ENCODE measurements at places on chromosomes 4 and X. TPM values are rescaled to one million over a fixed set of nuclear protein-coding genes. Genes with fewer than 3 reads are reported as not detected.

The GABRE gene
- total RNA-seq, result 176 TPM

DNA sequence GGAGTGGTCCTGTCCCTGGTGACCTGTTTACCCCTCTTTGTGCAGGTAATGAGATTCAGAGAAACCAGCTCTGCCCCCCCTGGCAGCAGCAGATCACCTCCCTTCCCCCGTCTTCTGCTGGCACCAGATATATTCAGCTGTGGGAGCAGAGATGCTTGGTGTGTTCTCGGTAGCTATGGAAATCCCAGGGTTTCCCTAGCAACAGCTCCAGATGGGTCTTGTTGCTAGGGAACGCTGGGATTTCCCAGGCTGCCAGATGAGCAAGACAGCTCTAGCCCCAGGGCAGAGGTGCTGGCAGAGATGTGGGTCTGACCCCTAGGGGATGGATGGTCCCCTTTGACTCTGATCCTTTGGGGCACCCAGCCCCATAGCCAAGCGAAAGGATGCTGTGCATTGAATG is 20.2 kb downstream of the CETN2 start:
- no peaks in the 10 kb centered on the region for H3K36me3 ChIP-seq
- no peak overlapping the region for H3K27ac ChIP-seq
- DNase-seq, result no peak
- no peaks in the 10 kb centered on the region for H3K27me3 ChIP-seq
- H3K4me3 ChIP-seq, result no peak overlapping the region

- H3K4me1 ChIP-seq, result no peaks in the 10 kb centered on the region
- no peak for DNase-seq
- H3K27ac ChIP-seq, result no peak overlapping the region
- no peaks in the 10 kb centered on the region for H3K27me3 ChIP-seq
Measured at GRCh38 chr4:183919141-183919540, 14.0 kb downstream of the STOX2 start.

GRCh38 chr4:151537687-151538086 is 128.7 kb downstream of the FHIP1A start:
- H3K27ac ChIP-seq, result no peak overlapping the region
- DNase-seq, result no peak
- no peaks in the 10 kb centered on the region for H3K27me3 ChIP-seq
- H3K4me3 ChIP-seq, result no peak overlapping the region
- H3K36me3 ChIP-seq, result no peaks in the 10 kb centered on the region
- H3K4me1 ChIP-seq, result peaks cover 5% of the 10 kb centered on the region

DNA sequence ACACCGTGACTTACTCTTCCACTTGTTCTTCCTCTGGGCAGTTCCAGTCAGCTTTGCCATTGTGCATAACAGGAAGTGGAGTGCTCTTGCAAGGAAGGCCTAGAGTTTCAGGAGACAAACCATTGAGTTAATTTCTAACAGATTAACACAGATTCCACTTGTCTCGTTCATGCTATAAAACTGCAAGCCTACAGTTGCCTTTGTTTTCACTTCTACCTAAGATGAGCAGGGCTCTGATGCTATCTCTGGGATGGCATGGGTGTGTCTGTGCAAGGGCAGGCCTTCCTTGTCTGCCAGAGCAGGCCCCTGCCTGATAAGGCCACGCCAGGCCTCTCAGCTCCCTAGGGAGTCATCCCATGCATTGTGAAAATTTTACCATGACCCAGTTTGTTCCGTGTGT is 67.7 kb upstream of the PGRMC2 start:
- H3K27me3 ChIP-seq, result no peaks in the 10 kb centered on the region
- H3K4me3 ChIP-seq, result no peak overlapping the region
- H3K36me3 ChIP-seq, result no peaks in the 10 kb centered on the region
- no peaks in the 10 kb centered on the region for H3K4me1 ChIP-seq
- no peak for DNase-seq

The RHOXF1 gene
- not detected for total RNA-seq

The RTL5 gene
- 4.4 TPM for total RNA-seq

The PABPC4L gene
- 3.7 TPM for total RNA-seq

The ART3 gene
- total RNA-seq, result 0.74 TPM

Measured in vagina (tissue), 2 donors.